NCI-H748 treated with DMSO at 0.1 percent for 48 hours (cell line): ENCODE measurements at places on chromosomes 6 and 20.

DNA sequence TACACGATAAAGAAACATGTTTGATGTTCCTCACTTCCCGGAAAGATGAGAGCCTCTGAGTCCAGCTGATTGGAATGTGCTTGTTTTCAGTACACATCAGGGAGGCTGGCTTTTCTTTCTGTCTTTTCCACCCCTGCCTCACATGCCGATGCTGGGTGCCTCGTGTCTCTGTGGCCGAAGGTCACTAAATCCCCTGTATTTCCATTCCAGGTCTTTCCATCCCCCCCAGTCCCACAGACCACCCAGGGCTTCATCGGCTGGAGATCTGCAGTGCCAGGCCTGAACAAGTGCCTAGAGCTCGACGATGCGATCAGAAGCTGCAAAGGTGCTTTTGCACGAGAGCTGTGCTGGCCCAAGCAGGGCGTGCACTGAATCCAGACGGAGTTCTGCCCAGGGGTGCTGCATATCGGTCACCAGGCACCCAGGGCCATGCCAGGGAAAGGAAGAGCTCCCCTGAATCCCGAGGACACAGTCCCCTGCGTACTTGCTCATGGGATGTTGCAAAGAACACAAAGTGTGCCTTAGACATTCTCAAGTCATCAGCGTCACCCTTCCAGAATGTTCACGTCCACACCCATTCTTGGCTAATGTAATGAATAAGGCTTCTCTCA, 67.9 kb downstream of the ANKRD60 start:
- DNase-seq, result no peak

DNA sequence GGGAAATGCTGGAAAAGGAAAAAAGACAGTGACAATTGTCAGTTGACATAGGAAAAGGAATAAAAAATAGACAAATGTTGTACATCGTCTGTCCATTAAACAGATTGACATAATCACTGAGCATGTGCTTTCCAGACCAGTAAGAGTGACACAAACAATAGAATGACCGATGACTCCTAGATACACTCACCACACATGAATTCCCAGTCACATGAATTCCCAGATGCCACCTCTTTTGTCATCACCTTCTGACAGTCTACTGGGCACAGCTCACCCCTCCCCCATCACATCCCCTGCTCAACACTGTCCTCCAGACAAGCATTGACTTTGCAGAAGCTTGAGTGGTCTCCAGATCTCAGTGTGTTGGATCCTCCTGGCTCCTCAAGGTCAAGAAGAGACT, 25.9 kb downstream of the POM121L2 start:
- DNase-seq, result no peak

GRCh38 chr20:38727607-38728190, 3.4 kb downstream of the SLC32A1 start:
- no peak for DNase-seq

- DNase-seq, result no peak
Measured at GRCh38 chr20:725491-725890, 42.8 kb downstream of the SLC52A3 start.

- peak; percentile 91 for DNase-seq
Measured at GRCh38 chr6:3471711-3472110, 14.9 kb upstream of the SLC22A23 start.

DNA sequence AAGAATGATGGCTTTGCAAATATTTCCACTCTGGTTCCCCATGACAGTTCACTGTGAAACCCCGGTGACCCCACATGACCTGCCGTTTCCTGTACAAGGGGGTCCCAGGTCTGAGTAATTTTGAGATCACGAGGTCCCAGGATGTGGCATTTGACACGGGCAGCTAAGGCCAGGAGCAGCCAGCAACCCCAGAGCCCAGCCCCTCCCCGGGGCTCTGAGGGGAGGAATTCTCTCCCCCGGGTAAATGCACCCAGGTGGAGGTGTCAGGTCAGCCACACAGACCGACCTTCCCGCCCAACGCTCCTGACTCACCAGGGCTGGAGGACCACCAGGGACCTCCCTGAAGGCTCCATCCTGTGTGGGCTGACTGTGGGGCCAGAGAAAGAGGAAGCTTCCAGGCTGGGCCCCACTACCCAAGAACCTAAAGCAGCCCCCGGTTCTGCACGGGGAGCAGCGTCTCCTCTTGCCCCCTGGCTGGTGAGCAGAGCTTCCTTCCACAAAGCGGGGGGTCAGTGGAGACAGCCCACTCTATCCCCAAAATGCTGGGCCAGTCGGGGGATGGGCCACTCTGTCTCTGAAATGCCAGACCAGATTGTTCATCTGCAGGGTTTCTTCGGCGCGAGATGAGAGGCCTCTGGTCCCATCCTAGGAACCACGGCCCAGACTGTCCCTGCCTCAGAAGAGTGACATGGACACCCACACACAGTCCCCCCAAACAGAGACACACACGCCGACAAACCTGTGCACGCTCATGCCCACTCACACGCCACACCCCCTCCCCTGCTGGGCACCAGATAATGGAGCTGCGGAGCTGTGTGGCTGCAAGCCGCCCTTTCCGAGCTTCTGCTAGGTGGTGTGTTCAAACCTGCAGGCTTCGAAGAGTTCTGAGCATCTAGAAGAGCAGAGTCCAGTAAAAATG, 23.4 kb upstream of the SLCO4A1 start:
- DNase-seq, result no peak

GRCh38 chr6:111722179-111722731, 116.6 kb upstream of the TRAF3IP2 start:
- DNase-seq, result no peak

GRCh38 chr6:146281651-146282362, 252.9 kb downstream of the GRM1 start:
- DNase-seq, result no peak

DNA sequence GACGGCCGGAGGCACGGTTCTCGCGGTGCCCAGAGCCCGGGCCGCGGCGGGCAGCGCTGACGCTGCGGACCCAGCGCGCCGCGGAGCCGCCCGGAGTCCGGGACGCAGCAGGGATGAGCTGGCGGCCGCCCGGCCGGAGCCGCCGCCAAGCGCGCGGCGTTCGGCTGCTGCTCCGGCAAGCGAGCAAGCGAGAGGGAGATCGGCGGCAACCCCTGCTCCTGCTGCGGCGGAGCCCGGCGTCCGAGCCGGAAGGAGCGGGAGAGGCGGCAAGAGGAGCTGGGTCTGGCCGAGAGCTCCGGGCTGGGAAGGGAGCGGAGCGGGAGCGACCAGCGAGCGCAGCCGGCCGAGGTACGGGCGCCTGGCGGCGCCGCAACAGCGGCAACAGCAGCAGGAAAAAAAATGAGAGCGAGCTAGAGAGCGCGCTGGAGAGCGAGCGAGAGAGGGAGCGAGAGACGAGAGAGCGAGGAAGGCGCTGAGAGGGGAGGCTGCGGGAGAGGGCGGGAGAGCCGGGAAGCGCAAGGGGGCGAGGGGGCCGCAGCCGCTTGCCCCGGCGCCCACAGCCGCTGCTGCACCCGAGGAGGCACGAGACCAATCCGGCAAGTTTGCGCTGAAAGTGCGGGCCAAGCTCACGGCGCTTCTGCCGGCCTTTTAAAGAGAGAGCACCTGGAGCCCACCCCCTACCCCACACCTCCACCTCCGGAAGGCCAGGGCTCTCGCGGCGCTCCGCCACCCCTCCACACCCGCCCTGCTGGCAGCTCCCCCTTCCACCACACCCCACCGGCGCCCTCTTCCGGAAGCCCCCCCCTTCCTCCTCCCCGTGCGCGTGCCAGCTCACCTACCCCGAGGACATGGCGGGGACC, 496 bp downstream of the GRM4 start:
- DNase-seq, result peak; percentile 56

DNA sequence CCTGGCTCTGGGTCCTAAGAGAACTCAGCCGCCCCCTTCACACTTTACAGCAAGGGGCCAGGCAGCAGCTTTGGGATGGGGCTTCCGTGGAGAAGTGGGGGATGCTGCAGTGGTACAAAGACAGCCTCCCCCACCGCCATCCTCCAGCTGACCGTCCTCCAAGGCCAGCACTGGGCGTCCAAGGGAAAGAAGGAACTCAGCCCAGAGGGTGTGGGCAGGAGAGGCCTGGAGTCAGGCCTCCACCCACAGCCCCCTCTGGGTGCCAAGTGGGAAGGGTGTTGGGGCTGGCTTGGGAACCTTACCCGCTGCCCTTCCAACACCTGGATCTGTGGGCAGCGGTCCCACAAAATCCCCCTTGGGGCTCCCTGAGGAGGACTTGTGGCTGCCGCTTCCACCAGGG, 13.1 kb downstream of the STMN3 start:
- DNase-seq, result no peak

- no peak for DNase-seq
Measured at GRCh38 chr6:4908062-4908461, 95.8 kb downstream of the RPP40 start.

DNA sequence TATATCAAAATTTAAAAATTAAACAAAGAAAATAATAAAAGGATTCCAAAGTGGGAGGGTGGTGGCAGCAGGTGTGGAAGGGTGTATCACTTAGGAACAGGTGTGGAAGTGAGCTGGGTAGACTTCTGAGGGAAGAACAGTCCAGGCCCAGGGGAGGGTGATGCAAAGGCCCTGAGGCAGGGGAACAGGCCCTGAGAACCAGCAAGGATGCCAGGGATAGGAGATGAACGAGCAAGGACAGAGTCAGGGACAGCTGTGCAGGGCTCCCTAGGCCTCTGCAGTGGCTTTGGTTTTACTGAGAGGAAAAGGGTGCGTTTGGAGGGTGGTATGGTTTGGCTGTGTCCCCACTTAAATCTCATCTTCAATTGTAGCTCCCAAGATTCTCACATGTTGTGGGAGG, 9.4 kb upstream of the RAET1E start:
- no peak for DNase-seq

GRCh38 chr6:10528158-10528981, 7.2 kb downstream of the GCNT2 start:
- peak; percentile 85 for DNase-seq

DNA sequence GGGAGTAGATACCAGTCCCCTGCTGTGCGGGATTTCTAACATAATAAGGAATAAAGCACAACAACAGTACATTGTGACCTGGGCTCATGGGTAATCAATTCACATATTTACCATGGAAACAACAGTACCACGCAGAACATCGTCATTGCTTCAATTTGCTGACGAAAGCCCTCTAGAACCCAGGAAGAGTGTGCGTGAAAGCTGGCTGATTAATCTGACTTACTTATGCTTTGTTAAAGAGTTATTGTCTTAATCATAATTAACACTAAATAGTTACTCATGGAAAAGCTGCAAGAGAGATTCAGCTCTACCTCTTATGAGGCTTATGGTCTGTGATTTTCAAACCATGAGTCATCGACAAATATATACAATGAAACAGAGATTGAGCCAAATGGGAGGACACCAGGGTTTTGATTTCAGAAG, 644.3 kb upstream of the AGPAT4 start:
- DNase-seq, result no peak

GRCh38 chr6:140979642-140980091, 1153.1 kb upstream of the GJE1 start:
- DNase-seq, result no peak

DNA sequence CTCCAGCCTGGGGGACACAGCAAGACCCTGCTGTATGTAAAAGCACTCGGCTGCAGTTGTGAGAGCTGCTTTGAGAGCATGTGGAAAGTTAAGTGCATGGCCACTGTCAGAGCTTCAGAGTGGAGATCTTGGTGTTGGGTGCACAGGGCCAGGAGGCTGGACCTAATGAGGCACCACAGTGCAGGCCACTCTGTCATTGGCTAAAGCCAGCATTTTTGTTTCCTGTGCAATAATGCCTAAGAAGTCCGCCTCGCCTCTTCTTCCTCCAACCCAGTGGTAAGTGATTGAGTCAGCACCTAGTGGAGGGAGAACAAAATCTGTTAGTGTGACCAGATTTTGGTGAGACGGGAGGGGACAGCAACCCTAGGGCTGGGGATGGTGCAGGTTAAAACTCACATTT, 60.6 kb downstream of the SSR1 start:
- no peak for DNase-seq

DNA sequence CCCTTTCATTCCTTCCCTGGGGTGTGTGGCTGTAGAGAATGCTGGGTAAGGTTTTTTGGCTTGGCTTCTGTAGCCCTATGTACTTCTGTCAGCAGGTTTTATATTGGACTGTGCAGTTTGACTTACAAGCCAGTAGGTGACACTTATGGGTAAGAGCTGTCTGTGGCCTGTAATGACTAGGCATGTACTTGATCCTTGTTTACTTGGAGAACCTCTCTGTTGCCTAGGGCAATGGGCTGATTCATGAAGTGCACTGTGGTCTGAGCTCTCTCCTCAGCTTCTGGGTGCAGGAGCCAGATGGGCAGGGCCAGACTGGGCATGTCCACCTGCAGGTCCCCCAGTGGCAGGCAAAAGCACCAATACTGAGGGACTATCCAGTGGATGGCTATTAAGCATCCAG, 544.6 kb downstream of the ADGRB3 start:
- no peak for DNase-seq

DNA sequence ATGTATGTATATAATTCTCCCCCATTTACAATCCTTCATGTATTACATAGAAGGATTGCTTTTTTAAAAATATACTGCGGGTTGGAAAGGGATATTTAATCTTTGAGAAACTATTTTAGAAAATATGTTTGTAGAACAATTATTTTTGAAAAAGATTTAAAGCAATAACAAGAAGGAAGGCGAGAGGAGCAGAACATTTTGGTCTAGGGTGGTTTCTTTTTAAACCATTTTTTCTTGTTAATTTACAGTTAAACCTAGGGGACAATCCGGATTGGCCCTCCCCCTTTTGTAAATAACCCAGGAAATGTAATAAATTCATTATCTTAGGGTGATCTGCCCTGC, 3.6 kb downstream of the FOXC1 start:
- DNase-seq, result no peak

DNA sequence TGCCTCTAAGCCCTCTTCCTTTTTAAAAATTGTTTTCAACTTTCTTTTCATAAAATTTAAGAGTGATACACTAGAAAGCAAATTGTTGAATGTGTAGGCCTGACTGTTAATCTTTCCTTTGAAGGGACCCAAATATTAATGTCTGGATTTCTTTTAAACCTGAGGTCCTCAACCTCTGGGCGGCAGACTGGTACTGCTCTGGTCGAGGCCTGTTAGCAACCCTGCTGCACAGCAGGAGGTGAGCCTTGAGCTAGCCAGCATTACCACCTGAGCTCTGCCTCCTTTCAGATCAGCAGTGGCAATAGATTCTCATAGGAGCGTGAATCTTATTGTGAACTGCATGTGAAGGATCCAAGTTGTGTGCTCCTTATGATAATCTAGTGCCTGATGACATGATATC, 191.2 kb downstream of the MANEA start:
- no peak for DNase-seq

- DNase-seq, result no peak
Measured at GRCh38 chr20:38266426-38266825, 5.9 kb upstream of the KIAA1755 start.

DNA sequence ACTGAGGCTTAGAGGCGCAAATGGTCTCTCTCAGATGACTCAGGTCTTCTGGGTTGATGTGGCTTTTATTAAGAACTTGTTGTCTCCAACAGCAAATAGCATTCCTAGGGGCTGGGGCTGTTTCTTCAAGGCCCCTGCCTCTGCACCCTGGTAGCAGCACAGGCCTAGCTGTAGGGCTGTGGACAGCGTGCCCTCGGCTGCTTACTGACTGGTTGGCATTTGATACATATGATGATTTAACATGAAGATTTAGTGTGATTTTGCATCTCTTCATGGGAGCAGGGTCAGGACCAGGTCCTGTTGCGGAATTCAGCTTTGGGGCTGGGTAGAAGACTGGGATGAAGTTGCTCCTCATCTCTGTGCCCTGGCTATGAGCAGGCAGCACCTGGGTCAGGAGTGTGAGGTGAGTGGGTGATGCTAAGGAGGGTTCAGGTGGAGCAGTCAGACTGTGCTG, 24.3 kb upstream of the IER3 start:
- no peak for DNase-seq

- DNase-seq, result no peak
Measured at GRCh38 chr6:99575544-99576227, 7.2 kb upstream of the CCNC start.
